ENCODE measurements at places on chromosomes 12 and 14.

DNA sequence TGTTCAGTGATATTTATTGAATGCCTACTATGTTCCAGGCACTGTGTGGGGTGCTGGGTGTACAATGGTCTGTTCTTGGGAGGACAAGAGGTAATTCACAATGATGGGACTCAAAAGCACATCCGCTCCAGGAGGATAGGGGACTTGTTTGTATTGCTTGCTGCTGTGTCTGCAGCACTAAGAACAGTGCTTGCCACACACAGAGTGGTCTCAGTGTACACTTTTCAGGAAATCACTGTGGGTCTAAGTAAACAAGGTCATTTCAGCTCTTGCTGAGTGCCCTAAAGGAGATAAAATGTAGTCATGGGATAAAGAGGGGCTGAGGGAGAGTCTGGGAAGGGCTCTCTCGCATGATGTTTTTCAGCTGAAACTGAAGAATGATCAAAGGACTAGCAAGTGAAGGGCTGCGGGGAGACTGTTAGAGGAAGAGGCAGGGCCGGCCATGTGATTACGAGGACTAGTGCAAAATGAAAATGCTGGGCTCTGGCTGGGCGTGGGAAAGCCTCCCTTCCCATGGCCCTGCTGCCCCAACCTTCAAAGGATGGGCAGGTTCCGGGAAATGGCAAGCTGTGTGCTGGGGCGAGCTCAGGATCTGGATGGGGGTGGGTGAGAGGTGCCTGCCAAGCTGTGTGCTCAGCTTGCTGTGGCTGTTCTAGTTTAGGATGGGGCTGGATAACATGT lies 39.1 kb downstream of the ADCK1 start:
- no peak for DNase-seq

DNA sequence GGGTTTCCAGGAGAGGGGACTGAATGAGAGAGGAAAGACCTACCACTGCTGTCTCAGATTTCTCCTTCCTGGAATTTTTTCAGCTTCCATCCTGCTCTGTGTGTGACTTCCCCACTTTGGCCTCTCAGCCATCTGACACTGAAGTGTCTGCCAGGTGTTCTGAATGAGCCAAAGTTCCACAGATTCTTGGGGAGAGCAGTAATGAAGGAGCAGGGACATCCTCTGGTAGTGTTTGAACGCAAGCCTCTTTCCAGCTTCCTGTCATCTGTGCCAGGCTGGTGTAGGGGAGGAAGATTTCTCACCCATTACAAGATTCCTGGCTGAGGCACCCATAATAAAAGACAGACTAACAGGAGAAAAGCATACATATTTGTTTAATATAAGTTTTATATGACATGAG lies 141.7 kb upstream of the NRXN3 start:
- no peak for DNase-seq

DNA sequence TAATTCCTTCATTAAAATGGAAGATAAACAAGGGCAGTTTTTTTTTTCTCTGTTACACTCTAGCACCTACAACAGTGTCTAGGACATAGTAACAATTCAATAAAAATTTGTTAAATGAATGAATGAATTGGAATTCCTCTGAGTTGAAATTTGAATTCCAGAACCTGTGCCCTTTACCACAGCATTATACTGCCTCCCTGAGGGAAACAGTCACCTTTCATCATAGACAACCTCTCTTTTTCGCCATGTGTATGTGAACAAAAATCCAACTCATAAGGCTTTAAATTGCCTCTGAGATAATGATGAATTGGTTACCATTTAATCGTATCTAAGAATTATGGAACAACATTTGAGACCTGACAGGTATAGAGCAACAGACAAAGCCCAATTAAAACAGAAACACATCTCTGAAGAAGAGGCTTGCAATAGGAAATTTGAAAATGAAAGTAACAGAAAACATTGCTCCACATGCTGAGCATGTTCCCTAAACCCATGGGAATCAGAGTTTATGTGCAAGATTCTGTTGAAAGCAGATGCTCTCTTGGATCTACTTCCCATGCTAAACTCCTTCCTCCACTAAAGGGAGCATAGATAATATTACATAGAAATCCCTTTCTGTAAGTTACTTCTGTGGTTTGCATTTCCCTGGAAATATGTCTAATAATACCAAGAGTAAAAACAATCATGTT lies 657.8 kb downstream of the GALC start:
- DNase-seq, result no peak

- no peak for DNase-seq
Measured at GRCh38 chr12:131818821-131819585, 9.2 kb upstream of the MMP17 start.

- DNase-seq, result no peak
Measured at GRCh38 chr12:11884116-11884515, 186.6 kb upstream of the BCL2L14 start.

DNA sequence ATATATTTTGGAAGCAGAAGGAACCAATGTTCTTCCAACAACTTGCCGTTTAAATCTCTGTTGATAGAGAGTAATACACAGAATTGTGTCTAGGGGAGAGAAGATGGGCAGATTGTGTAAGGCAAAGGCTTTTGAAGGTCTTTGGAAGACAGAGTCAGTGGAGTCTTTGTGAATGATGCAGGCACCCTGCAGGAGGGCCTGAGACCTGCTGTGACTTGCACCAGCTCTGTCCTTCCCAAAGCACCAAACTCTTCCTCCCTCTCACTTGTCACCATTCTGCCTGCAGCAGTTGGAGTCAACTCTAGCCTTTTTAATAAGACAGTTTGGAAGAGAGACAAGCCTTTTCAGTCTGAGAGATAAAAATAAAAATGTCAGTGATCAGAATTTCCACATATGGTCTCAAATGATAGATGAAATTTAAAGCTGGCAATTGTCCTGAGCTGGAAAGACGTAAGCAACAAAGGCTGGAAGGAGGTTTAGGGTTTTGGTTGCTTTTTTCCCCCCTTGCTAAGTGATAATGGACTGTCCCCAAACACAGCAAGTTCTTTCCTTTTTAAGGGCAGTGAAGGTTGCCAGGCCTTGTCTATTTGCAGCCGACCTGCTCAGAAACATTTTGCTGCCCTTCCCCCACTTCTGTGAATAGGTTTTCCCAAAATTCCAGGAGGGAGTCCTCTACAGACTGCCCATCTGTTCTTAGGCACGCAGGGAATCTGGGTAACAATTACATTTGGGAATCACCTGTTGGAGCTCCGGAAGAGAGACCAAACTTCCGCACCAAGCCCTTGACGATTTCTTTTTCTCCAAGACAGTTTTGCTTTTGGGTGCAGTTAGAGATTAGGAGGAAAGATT lies 103.0 kb upstream of the NTF3 start:
- no peak for DNase-seq

- DNase-seq, result no peak
Measured at GRCh38 chr12:14930299-14930698, 8.0 kb downstream of the ERP27 start.

DNA sequence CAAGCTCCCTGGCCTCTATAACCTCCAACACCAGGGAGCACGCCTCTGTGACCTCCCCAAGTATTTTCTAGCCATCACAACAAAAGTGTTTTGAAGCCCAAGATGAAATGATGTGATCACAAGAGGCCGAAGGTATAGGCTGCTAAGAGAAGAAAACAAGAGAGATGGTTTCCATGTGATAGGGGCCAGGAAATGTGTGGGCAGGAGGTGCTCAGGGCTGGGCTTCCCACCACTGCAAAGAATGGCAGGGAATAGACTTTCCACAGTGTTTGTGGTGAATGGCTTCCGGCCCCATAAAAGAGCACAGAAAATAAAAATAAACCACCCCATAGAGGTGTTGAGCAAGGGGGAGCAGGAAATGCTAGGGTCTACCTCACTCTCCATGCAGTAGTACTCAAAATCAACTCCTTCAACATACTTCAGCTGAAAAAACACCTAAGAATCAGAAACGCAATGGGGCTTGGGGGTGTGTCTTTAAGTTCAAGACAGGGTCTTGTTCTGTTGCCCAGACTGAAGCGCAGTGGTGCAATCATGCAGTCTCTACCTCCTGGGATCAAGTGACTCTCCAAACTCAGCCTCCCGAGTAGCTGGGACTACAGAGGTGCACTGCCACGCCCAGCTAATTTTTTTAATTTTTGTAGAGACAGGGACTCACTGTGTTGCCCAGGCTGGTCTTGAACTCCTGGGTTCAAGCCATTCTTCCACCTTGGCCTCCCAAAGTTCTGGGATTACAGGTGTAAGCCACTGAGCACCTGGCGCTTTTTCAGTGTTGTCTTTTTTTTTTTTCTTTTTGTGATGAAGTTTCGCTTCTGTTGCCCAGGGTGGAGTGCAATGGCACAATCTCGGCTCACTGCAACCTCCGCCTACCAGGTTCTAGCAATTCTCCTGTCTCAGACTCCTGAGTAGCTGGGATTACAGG lies 27.1 kb downstream of the DAD1 start:
- peak; percentile 64 for DNase-seq

GRCh38 chr14:92599811-92600210 lies 86.2 kb downstream of the RIN3 start:
- DNase-seq, result no peak

DNA sequence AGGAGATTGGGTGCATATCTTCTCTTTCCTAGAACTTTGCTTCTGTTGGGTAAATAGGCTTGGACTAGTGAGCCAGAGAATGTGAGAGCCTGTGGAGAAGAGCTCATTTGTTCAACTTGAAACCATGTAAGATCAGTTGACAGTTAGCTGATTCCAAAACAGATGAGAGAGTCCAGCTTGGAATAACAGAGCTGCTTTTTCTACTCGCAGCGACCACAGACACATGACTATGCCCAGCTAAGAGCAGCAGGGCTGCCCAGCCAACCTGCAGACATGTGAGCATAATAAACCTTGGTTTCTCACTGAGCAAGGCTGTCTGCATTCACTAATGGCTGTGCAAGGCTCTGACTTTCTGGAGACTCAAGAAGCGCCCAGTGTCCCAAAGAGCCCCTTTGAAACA lies 209.2 kb downstream of the C12orf75 start:
- DNase-seq, result no peak

DNA sequence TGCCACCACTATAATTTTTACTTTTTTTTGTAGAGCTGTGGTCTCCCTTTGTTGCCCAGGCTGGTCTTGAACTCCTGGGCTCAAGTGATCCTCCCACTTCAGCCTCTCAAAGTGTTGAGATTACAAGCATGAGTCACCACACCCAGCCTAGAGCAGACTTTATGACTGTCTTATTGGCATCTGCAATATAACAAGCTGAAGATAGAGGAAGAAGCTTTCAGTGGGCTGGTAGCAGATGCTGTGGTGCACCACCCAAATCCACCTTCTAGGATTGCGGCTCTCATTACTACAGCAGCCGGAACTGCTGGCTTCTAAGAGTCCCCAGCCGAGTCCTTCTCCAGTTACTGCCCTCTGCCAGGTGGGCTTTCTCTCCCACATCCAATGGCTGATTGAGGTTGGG lies 7.6 kb upstream of the STK38L start:
- no peak for DNase-seq

GRCh38 chr14:77241955-77242354 lies 29.1 kb downstream of the NGB start:
- no peak for DNase-seq

GRCh38 chr12:101803978-101804377 lies 26.8 kb downstream of the GNPTAB start:
- DNase-seq, result no peak

- DNase-seq, result no peak
Measured at GRCh38 chr12:131281016-131281415, 327.3 kb downstream of the ADGRD1 start.

DNA sequence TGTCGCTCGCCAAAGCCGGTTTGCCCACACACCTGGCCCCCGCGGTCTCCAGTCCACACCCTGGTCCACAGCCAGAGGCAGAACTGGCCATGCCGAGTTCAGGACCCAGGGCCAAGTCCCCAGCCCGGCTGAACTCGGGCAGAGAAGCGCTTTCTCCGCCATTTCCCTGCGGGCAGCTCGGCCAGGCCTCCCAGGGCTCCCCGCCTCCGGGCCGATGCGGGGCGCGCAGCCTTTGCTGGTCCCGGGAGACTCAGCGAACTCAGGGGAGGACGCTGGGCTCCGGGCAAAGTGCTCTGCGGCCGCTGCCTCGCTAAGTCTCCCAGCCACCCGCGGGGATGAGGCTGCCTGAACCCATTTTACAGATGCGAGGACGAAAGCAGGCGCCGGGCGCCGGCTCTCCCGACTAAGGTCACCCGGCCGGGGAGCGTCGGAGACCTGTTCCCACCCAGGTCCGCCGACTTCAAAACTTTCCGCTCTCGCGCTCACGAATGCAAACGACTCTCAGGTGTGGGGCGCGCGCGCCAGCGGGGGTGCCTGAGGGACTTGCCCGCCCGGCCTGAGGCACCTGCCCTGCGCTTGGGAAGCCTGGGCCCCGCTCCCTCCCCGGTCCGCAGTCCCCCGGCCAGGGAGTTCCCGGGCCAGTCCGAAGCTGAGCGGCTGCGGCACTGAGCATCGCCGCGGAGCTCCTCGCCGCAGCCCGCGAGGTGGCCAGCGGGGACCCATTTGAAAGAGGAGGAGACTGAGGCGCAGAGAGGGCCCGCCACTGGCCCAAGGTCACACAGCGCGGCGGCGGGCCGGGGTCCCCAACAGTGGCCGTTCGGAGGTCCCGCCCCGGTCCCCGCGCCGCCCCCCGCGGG lies 627 bp downstream of the TESC start:
- DNase-seq, result peak; percentile 7

DNA sequence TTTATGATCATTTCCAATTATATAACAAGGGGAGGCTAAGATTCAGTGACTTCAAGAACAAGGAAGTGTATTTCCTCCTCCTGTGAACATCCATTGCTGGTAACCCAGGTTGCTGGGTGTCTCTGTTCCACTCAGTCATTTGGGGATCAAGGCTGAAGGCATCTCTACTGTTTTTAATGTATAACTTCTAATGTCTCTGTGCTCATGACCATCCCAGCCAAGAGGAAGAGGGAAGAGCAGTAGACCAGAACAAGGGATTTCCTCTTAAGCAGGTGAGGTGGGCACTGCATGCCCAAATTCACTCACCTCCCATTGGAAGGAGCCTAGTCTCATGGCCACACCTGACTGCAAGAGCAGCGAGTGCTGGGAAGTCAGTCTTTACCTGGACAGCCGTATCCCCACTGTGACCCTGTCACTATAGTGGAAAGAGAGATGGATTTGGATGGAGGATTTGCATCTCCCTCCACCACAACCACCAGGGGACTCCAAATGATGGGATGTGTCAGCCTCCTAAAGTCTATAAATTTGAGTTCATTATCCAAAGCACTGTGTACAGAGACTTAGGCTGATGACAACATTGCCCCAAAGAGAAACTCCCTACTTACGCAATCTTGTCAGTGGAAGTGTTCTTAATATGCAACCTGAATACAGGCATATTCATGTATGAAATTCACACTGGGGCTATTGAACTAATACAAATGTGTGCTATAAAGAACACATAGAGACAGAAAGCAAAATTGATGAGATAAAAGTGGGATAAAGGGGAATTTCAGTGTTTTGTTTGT lies 368.7 kb downstream of the TMEM132D start:
- no peak for DNase-seq

DNA sequence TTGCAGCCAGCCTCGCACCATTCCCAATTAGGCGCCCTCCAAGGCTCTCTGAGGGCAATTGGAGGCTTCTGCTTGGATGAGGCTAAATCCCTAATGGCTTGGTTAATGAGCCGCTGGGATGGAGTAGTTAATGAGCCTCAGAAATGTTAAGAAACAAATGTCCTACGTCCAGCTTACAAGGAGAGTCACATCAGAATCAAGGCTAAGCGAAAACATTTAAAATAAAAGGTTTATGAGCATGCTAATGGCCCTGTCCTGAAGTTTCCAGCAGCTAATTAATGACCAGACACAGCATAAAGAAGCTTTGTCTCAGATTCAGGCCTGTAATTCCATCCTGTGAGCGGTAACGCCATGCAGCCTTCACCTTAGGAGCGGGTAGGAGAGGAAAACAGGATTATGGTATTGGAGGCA lies 200.7 kb upstream of the BCL2L14 start:
- no peak for DNase-seq
